ENCODE measurements at places on chromosomes 5 and 9. TPM values are rescaled to one million over a fixed set of nuclear protein-coding genes. Genes with fewer than 3 reads are reported as not detected.

- H3K36me3 ChIP-seq = no peaks in the 10 kb centered on the region
- peaks cover 45% of the 10 kb centered on the region for H3K27me3 ChIP-seq
- no peak overlapping the region for H3K27ac ChIP-seq
- no peak for DNase-seq
- no peak overlapping the region for H3K4me3 ChIP-seq
These were observed 85.8 kb upstream of the IFNE start for GRCh38 chr9:21567926-21568325.

DNA sequence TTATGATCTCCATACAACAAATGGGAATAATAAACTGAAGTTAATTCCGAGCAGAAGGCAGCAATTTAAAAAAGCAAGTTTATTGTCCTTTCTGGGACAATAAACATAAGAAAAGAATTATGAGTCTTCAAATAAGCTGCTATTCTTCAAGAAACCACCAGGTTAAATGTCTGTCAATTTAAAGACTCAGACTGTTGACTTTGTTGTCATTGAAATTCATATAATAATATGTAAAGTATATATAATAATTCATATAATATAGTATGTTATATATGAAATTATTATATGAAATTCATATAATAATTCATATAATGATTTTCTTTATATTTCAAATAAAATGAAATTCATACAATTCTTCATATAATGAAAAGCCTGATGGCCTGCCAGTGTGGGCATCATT lies 497.5 kb upstream of the RGMB start:
- DNase-seq = no peak
- H3K4me1 ChIP-seq = no peaks in the 10 kb centered on the region
- no peaks in the 10 kb centered on the region for H3K36me3 ChIP-seq
- no peaks in the 10 kb centered on the region for H3K27me3 ChIP-seq

GRCh38 chr5:159774476-159775031 lies 141.7 kb upstream of the ADRA1B start:
- H3K36me3 ChIP-seq = no peaks in the 10 kb centered on the region
- H3K27ac ChIP-seq = no peak overlapping the region
- no peak for DNase-seq
- H3K4me1 ChIP-seq = peaks cover 14% of the 10 kb centered on the region
- H3K4me3 ChIP-seq = no peak overlapping the region

ACOT12 gene
- total RNA-seq = not detected

GRCh38 chr5:147629196-147629595 lies 119.3 kb upstream of the DPYSL3 start:
- H3K4me1 ChIP-seq = no peaks in the 10 kb centered on the region
- no peaks in the 10 kb centered on the region for H3K36me3 ChIP-seq
- no peak overlapping the region for H3K4me3 ChIP-seq
- no peaks in the 10 kb centered on the region for H3K27me3 ChIP-seq
- no peak for DNase-seq
- no peak overlapping the region for H3K27ac ChIP-seq

DNA sequence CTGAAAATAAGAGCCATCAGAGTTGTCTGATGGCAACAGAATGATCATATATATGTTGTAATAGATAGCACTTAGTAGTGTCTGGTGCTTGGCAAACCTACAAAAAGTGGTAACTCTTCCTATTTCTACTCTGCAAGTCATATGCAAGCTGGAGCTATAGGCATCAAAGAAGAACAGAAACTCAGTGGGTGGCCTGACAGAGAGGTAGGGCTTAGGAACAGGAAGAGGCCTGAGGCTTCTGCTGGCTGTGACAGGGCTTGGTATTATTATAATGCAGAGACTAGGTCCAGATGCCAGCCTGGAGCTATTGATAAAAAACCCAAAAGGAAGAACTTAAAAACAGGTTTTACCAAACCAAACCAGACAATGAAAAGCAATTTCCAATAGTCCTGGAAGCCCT lies 4.4 kb upstream of the DIAPH1 start:
- H3K4me3 ChIP-seq = peak overlapping the region; percentile 36
- peak; percentile 63 for DNase-seq
- peaks cover 44% of the 10 kb centered on the region for H3K36me3 ChIP-seq

PCSK1 gene
- not detected for total RNA-seq

HDAC3 gene
- 90.0 TPM for total RNA-seq

TOR2A gene
- total RNA-seq = 24.1 TPM

GRCh38 chr9:93574091-93574899 lies 2.1 kb upstream of the PHF2 start:
- peak; percentile 37 for DNase-seq
- no peak overlapping the region for H3K27ac ChIP-seq
- no peaks in the 10 kb centered on the region for H3K27me3 ChIP-seq
- peaks cover 11% of the 10 kb centered on the region for H3K36me3 ChIP-seq
- H3K4me3 ChIP-seq = peak overlapping the region; percentile 20
- H3K4me1 ChIP-seq = peaks cover 20% of the 10 kb centered on the region
